Activated naive CD4-positive, alpha-beta T cell treated with anti-CD3 and anti-CD28 coated beads, Interleukin-2, amount 50 U/mL, for 16 hours (primary cell): ENCODE measurements at places on chromosomes 7 and 10.

GRCh38 chr10:44761076-44761475, 150.1 kb upstream of the TMEM72 start:
- no peak for DNase-seq

- no peak for DNase-seq
These were observed 164.6 kb downstream of the SND1 start for GRCh38 chr7:127816354-127817190.

GRCh38 chr10:77180794-77181193, 456.8 kb downstream of the KCNMA1 start:
- no peak for DNase-seq

GRCh38 chr10:77636967-77637531, 559 bp downstream of the KCNMA1 start:
- DNase-seq: no peak

- DNase-seq: no peak
These were observed 3.8 kb upstream of the EIF3B start for GRCh38 chr7:2350861-2351260.

DNA sequence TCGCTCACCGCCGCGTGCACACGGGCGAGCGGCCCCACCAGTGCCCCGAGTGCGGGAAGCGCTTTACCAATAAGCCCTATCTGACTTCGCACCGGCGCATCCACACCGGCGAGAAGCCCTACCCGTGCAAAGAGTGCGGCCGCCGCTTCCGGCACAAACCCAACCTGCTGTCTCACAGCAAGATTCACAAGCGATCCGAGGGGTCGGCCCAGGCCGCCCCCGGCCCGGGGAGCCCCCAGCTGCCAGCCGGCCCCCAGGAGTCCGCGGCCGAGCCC, 3.3 kb downstream of the REPIN1 start:
- DNase-seq: no peak

- DNase-seq: no peak
These were observed 21.9 kb upstream of the MSRB2 start for GRCh38 chr10:23073527-23073926.

DNA sequence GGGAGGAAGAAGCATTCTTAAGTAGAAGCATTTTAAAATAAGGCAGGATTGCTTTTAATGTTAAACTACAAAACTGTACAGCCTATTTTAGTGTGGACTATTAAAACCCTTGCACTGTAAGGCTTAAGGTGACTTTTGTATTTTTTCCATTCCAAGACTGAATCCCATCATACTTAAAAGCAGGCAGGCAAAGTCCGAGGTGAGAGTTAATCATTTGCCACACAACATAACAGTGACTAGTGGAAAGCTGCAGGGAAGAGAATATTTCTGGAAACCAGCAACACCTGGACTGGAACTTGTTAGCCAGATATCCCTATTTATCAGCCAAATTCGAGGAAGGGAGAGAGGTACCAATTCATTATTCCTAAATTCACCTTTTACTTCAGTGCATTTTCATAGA, 3.5 kb downstream of the PRR15 start:
- no peak for DNase-seq

GRCh38 chr7:108028111-108028510, 25.1 kb upstream of the LAMB1 start:
- no peak for DNase-seq

DNA sequence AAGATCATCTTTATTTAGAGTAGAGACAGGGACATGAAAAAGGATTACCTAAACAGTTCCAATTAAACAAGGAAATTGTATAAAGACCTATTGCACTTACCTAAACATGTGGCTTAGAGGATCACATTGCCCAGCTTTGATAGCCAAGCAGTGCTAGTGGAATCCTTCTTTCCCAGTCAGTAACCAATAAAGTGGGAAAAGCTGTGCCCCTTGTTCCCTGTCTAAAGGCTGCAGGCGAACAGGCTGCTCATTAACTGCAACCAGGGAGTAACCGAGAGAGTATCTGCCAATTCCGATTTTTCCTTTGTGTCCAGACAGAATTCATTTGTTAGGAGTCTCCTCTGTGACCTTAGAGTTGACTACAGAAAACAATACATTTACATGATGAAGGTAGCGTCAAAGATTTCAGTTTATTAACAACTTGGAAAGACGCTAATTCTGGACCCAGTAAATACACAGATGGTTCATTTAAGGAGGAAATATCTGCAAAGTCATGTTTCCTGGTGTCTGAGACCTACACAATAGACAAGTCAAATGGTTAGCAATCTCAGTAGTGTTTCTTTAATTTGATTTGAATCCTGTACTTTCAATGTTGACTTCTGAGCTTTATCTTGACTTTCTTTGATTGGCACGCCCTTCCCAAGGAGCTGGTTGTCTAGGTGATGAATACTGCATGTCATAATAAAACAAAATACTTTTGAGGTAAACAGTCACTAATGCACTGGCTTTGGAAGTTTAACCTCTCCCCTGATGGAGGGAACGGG, 57.3 kb upstream of the MET start:
- no peak for DNase-seq

- DNase-seq: no peak
These were observed 297.6 kb downstream of the GPAM start for GRCh38 chr10:111885919-111886318.

DNA sequence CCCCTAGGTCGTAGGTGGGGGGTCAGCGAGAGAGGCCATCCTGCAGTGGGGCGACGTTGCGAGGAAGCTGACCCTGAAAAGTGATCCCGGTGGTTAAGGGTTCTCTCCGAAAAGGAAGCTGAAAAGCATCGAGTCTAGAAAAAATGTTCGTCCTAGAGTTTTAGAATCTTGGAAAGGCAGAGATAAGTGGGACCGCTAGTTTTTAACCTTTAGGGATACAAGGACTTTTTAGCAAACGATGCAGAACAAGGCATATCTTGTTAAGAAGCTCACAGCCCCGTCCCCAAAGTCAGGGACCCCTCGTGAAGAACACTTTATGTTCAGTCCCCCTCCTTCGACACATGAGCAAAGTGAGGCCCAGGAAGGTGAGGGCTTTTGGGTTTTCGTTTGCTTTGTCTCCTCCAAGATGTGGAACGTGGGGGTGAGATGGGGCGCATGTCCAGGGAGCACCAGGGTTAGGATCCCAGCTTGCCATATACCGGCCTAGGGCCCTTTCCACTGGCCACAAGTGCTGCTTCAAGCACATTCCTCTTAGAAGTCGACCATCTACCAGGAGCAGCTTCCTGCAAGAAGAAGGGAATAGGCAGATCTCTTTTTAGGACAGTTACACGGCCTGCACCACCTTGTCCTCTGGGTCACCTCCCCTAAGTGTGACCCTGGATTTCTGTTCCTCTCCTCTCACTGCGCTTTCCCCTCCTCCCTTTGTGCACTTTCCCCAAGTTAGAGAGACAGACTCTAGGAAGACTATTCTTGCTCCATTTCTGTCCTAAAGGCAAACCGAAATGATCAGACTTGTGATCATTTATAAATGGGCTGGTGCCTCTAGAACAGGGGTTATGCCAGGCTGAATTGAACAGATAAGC, 969 bp downstream of the SLC35G1 start:
- DNase-seq: no peak

- no peak for DNase-seq
These were observed 2.6 kb downstream of the PPIF start for GRCh38 chr10:79349766-79350406.

DNA sequence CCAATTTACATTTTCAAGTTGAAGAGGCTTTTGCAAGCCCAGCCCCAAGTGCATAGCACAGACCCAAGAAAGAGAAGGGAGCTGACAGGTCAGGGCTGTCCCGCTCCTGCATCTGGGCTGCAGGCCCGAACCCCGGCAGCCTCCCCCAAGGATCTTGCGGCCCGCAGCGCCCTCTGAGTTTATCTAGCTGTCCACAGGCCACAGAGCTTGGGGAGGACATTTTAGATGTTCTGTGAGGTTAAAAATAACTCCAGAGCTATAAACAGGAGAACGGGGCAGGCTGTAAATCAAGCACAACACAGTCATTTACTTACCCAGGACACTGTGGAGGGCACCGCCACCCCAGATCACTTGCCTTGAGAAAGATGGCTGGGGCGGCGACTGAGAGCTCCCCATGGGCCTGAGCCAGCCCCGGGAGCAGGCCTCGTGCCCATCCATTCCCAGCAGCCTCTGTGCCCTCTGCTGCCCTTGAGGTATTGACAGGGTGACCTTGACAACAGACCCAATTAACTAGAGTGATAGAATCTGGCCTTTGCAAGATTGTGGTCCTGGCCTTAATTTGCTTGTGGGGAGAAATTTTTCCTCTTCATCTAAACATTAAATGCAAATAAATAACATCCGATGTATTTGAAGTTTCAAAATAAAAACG, 563.0 kb downstream of the TCERG1L start:
- no peak for DNase-seq

GRCh38 chr7:131011976-131012375, 278.0 kb upstream of the KLF14 start:
- DNase-seq: no peak

DNA sequence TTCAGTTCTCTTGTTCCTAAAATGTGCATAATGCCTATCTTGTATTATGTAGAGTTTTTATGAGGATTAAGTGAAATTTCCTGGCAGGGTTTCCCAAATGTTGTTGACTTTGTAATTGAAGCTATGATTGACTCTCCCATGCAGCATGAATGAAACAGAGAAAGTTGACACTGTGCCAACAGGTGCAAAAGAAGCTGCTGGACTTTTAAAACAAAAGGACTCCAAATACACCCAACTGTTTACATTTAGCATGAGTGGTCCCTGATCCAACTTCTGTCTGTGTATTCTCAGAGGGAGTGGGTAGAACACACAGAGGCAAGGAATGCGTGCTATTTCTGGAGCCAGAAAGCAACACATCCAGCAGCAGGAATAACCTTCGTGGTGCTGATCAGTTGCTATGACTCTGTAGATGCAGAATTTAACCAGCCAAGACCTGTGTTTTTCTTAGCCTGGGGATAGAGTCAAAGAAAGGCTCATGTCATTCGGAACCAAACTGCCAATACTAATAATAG, 14.4 kb upstream of the RBM20 start:
- DNase-seq: no peak

- peak; percentile 39 for DNase-seq
These were observed 147.6 kb downstream of the GPR85 start for GRCh38 chr7:112938863-112939573.

DNA sequence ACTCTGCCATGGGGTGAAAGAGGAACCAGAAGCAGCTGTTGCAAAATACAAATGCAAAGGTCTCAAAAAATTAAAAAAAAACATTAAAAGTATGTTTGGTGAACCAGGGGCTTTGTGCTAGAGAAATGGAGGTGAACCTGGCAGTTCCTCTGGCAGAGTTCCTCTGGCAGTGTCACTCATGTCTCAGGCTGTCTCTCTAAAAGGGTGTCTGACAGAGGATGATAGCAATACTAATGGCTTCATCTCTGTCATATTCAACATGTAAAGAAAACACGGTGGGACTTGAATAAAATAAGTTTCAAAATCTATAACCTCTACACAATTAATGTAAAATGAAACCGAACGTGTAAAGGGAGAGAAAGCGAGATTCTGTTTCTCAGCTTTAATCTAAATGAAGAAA, 375.7 kb upstream of the VWC2 start:
- no peak for DNase-seq

DNA sequence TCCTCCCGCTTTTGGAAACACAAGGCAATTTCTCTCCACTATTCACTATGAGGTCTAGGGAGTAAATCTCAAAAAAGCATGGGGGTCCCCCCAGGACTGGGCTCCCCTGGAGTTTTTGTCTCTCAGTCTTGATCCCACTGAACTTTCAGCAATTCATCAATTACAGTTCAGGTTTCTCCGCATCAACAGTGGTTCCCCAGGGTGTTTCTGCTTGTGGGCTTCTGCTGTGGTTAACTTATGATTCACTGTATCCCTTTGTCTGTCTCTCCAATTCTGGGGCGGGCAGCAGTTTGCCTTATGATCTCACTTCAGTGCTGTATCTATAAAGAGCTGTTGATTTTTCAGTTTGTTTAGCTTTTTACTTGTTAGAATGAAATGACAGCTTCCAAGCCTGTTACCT, 142.6 kb upstream of the CDC14C start:
- DNase-seq: no peak

GRCh38 chr7:16719699-16720098, 33.9 kb upstream of the TSPAN13 start:
- DNase-seq: no peak

- no peak for DNase-seq
These were observed 579.8 kb downstream of the PARD3 start for GRCh38 chr10:34235164-34235832.

DNA sequence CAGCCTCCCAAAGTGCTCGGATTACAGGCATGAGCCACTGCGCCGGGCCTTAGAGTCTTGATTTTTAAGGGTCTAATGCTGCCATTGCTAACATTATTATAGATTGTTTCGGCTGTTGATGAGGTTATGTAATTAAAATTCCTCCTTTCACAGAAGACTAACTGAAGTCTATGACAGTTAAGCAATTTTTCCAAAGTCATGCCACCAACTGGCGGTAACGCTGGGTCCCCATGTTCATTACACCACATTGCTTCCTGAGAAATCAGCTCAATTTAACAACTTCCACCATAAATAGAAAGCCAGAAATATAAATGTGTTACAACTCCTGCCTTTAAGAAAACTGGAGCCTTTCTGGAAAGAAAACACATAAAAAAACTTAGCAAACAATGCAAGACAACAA, 3.5 kb downstream of the ERLIN1 start:
- DNase-seq: no peak

GRCh38 chr7:21064698-21065648, 278.3 kb upstream of the SP8 start:
- DNase-seq: no peak

- no peak for DNase-seq
These were observed 15.0 kb downstream of the CDHR3 start for GRCh38 chr7:105978035-105978434.

GRCh38 chr7:144531181-144531580, 127.7 kb upstream of the NOBOX start:
- DNase-seq: no peak

GRCh38 chr7:133501771-133502170, 248.9 kb downstream of the EXOC4 start:
- no peak for DNase-seq

DNA sequence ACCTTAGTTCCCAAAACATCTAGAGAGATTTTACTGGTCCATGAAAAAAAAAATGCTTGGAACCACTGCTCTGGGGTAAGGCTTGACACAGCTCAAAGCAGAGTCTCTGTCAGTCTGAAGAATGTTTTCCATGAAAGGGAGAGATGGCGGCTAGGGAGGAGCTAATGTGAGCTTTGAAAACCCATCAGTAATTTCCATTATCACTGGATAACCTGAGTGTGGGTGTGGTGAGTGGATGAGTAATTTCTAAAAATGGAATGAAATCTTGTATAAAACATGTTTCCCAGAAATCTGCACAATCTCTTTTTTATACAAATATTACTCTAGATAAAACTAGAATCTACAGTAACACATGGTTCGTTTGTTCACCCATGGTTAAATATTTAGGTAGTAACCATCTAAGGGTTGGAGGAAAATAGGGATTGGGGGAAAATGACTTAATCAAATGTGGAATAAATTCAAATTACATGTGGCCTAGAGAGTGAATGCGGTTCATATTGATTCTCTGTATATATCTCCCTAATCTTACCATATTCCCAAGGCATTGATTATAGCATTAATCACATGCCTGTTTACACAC, 289.4 kb downstream of the RNLS start:
- DNase-seq: no peak
